ENCODE measurements at places on chromosomes 11 and 22.

DNA sequence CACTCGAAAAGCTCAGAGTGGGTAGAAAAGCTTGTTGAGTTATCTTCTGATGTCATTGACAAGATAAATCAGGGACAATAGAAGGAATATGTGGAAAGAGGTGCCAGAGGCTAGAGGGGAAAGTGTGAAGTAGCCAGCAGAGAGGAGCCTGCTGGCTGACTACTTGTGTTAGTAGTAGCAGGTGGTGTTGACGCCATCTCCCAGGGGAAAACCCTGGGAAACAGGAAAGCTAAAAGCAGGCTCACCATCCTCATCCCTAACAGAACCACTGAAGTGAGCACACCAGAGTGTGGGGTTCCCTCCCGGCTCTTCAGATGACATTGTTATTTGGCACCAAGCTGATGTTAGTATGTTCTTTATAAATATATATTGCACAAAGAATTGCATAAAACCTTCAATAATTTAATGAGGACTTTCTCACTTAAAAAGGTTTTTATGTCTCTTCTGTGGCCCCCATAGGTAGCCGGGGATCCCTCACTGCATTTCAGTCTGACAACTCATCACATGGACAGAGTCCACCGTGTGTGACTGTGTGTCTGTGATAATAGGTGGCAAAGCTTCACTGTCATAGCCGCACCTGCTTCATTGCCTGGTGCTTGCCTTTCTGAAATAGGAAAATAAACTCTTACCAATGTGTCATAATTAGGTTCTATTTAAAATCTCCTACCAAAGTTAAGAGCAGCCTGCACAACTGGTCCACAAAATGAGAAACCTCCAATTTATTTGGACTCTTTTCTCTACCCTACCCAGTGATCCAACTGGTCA is 63.2 kb upstream of the TOP3B start:
- DNase-seq: peak; percentile 74

GRCh38 chr11:85663753-85664614 is 945 bp downstream of the CREBZF start:
- DNase-seq: peak; percentile 5

- no peak for DNase-seq
Measured at GRCh38 chr11:19577391-19577975, 135.2 kb upstream of the NAV2 start.

GRCh38 chr11:62546244-62546928 is at the start of gene AHNAK:
Gene AHNAK, minus strand, starts transcription at chr11:62546806. Its CDS starts 10,708 bp downstream, at chr11:62536098.
- no peak for DNase-seq

DNA sequence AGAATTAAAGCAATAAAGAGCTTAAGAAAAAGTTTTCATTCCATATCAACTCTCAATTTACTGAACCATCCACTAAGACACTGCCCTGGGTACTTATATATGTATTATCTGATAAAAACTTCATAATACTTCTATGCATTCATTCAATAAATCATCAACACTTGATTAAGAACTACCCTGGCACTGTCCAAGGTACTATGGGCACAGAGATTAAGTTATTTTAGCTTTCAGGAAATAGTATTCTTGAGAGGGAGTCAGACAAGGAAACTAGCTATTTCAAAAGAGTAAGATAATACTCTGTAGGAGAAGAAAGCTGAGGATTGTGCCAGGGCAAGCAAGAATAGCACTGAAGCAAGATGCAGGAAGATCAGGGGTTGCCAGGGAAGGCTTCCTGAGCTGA is 640.8 kb downstream of the FAM181B start:
- DNase-seq: no peak

- no peak for DNase-seq
Measured at GRCh38 chr11:8775332-8775731, 92.7 kb downstream of the RPL27A start.

Data from NCI-H1694 (cell line).